Neuronal stem cell (in vitro differentiated cells): ENCODE measurements at places on chromosomes 2 and 18.

- no peak overlapping the region for H3K4me3 ChIP-seq
- H3K36me3 ChIP-seq = no peaks in the 10 kb centered on the region
- H3K4me1 ChIP-seq = peaks cover 56% of the 10 kb centered on the region
- peak overlapping the region; percentile 93 for H3K27ac ChIP-seq
- H3K27me3 ChIP-seq = no peaks in the 10 kb centered on the region
- DNase-seq = peak; percentile 90
These were observed 335.6 kb downstream of the CYRIA start for GRCh38 chr2:16330012-16330411.

DNA sequence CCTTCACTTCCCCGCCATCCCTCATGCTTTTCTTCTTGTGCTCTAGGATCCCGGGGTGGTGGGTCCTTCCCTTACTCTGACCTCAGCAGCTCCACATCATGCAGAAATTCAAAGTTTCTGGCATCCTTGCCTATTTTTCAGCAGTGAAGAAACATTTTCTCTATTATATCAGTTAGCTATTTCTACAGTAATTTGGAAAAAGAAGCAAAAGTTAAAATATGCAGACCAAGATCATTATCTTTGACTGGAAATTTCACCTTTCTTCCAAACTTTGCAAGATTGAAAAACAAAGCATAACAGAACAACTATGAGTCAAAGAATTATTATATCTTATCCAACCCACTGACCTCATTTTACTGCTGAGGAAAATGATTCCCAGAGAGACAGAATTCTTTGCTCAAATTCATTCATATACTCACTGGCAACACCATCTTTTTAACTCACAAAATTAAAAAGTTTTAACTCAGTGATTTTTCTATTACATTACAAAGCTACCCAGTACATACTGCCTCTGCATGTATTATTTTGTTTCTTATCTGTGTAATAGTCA, 40.5 kb downstream of the ANTXR1 start:
- no peak overlapping the region for H3K27ac ChIP-seq
- no peaks in the 10 kb centered on the region for H3K4me1 ChIP-seq
- H3K4me3 ChIP-seq = no peak overlapping the region
- no peak for DNase-seq
- peaks cover 10% of the 10 kb centered on the region for H3K36me3 ChIP-seq

DNA sequence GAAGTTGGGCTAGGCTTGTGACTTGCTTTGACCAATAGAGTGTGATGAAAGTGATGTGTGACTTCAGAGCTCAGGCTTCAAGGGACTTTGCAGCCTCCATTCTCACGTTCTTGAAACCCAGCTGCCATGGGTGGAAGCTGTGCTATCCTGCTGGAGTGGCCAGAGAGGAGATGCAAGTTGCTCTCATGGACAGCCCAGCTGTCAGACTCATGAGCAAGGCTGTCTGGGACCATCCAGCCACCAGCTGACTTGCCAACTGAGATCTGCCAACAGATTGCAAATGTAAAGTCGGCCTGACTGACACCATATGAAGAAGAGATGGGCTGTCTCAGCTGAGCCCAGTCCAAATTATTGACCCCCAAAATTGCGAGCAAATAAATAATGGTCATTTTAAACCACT, 226.4 kb upstream of the CXCR4 start:
- DNase-seq = no peak
- no peaks in the 10 kb centered on the region for H3K36me3 ChIP-seq
- H3K4me3 ChIP-seq = no peak overlapping the region

GRCh38 chr18:4510711-4511110, 55.6 kb upstream of the DLGAP1 start:
- no peaks in the 10 kb centered on the region for H3K27me3 ChIP-seq
- no peaks in the 10 kb centered on the region for H3K4me1 ChIP-seq
- peak; percentile 15 for DNase-seq
- peak overlapping the region; percentile 28 for H3K4me3 ChIP-seq

GRCh38 chr2:6919901-6920742, 2.9 kb downstream of the RNF144A start:
- H3K27me3 ChIP-seq = no peaks in the 10 kb centered on the region
- H3K4me3 ChIP-seq = no peak overlapping the region
- H3K4me1 ChIP-seq = peaks cover 30% of the 10 kb centered on the region
- no peak overlapping the region for H3K27ac ChIP-seq
- H3K36me3 ChIP-seq = peaks cover 27% of the 10 kb centered on the region
- no peak for DNase-seq

DNA sequence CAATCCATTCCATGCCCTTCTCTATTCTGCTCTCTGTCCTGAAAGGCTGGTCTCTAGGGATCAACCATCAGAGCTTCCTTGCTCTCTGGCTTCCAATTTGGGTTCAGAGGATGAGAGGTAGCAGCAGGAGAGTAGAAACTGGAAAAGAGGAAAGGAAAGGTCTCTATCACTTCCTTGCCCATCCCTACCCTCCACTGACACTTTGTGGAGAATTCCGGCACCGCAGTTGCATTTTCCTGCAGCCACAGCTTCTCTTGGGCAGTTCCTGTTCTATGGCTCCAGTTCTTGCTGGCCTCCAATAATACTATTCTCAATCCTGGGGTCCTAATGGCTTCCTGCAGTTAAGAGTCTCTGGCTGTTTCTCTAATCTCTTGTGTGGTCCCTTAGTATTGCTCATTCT, 13.3 kb upstream of the IMPACT start:
- no peak overlapping the region for H3K27ac ChIP-seq
- no peaks in the 10 kb centered on the region for H3K27me3 ChIP-seq
- H3K4me1 ChIP-seq = no peaks in the 10 kb centered on the region
- no peak overlapping the region for H3K4me3 ChIP-seq
- no peak for DNase-seq

DNA sequence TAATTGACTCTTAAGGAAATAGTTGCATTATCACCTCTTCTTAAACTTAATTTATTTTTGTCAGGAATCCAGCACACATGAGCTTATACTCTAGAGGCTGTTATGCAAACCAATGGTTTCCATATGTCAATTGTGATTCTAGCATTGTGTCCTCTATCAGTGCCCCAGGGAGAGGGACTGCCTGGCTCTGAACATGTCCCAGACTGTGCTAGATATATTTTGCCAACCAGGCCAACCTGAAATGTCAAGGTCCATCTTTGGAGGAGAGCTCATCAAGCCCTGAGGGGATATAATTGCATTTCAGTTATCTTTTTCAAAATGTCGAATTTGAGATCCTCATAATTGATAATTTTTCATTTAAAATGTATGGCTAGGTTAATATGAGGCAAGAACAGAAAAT, 34.2 kb downstream of the HNMT start:
- DNase-seq = no peak
- H3K4me3 ChIP-seq = no peak overlapping the region
- no peaks in the 10 kb centered on the region for H3K36me3 ChIP-seq
- no peak overlapping the region for H3K27ac ChIP-seq
- no peaks in the 10 kb centered on the region for H3K27me3 ChIP-seq
- H3K4me1 ChIP-seq = no peaks in the 10 kb centered on the region

- no peak overlapping the region for H3K4me3 ChIP-seq
- peaks cover 20% of the 10 kb centered on the region for H3K27me3 ChIP-seq
- H3K27ac ChIP-seq = no peak overlapping the region
- no peak for DNase-seq
These were observed 7.7 kb downstream of the RPRM start for GRCh38 chr2:153470867-153471266.

- no peaks in the 10 kb centered on the region for H3K27me3 ChIP-seq
- H3K4me3 ChIP-seq = no peak overlapping the region
- no peaks in the 10 kb centered on the region for H3K36me3 ChIP-seq
- no peaks in the 10 kb centered on the region for H3K4me1 ChIP-seq
- no peak for DNase-seq
- H3K27ac ChIP-seq = no peak overlapping the region
These were observed 270.5 kb upstream of the MEIS1 start for GRCh38 chr2:66164470-66164869.

DNA sequence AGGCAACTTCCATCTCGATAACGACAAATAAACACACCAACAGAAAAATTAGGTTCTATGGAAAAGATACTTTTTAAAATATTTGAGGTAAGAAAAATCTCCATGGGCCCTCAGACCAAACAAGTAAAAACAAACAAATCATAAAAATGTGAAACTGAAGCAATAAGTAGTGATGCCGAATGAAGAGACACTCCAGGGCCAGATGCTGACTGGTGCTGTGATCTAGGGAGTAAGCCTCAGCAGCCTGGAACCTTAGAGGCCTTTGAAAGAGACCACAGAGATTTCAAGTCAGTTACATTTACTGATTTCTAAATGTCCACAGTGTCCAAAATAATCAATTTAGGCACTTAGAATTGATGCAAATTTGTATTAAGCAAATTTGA, 1144.7 kb downstream of the CNTNAP5 start:
- H3K4me3 ChIP-seq = no peak overlapping the region
- no peaks in the 10 kb centered on the region for H3K4me1 ChIP-seq
- H3K27ac ChIP-seq = no peak overlapping the region
- H3K36me3 ChIP-seq = no peaks in the 10 kb centered on the region

DNA sequence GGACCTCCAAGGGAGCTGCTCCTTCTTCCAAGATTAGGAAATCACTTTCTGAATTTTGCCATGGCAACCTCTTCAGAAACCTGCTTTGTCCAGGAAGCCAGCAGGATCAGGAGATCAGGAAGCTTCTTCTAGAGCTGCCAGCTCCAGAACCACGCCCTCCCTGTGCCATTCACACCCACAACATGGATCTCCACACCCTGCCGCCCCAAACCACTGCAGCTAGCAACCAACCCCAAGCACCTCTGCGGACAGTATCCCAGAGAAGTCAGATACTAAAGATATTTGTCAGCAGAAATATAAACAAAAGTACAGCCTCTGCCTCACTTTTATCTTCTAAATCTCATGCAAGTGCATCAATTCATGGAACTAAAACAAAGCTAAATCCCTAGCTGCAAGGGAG, 106.4 kb downstream of the VIT start:
- no peak for DNase-seq
- no peak overlapping the region for H3K27ac ChIP-seq
- H3K36me3 ChIP-seq = no peaks in the 10 kb centered on the region
- no peaks in the 10 kb centered on the region for H3K4me1 ChIP-seq

DNA sequence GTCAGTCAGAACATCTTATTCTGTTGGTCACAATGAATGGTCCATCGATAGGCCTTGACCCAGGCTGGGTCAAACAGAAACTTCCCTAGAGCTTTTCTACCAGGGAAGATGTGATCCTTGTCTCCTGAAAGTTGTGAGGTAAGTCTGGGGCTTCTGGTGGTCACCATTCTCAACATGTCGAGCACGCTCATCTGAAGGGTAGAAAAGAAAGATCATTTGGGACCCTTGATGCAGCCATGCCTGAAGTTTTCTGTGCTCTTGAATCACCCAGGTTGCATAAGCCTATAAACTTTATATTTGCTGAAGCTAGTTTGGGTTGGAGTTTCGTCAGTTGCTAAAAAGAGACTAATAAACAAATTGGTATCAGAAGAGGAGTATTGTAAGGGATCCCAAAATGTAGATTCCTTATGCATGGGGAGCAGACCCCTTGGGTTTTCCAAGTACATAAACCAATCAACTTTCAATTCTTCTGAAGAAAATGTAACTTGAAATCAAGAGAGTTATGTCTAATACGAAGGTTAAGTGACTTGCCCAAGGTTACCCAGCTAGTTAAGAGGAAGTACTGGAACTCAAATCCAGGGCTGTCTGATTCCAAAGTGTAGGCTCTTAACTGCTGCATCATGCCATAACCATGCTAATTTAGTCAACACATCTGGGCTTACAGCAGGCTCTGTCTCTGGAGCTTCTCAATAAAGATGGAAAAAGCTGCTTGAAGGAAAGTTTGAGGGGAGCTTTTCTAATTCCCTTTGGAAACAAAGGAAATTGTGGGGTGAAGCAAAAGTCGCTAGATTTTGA, 23.2 kb downstream of the TMEM17 start:
- no peaks in the 10 kb centered on the region for H3K36me3 ChIP-seq
- H3K4me3 ChIP-seq = no peak overlapping the region
- H3K27me3 ChIP-seq = no peaks in the 10 kb centered on the region
